NCI-H1105 treated with DMSO at 0.1 percent for 48 hours (cell line): ENCODE measurements at places on chromosomes 5 and 9.

GRCh38 chr9:135010921-135011320, 76.5 kb upstream of the OLFM1 start:
- DNase-seq, result peak; percentile 21

GRCh38 chr5:109354761-109355160, 55.0 kb downstream of the PJA2 start:
- DNase-seq, result no peak

- no peak for DNase-seq
Observed at GRCh38 chr9:129676287-129676686, 10.8 kb downstream of the PRRX2 start.

DNA sequence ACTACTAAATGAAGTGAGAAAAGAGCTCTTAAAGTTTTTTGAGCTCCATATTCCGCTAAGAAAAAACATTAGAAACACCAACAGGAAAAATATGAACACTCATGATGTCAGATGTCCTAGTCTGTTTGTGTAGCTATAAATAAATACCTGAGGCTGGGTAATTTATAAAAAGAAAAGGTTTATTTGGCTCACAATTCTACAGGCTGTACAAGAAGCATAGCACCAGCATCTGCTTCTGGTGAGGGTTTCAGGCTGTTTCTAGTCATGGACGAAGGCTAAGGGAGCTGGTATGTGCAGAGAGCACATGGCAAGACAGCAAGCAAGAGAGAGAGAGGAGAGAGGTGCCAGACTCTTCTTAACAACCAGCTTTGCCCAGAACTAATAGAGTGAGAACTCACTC, 186.2 kb downstream of the PLK2 start:
- DNase-seq, result no peak

- no peak for DNase-seq
Observed at GRCh38 chr9:125990793-125991220, 243.6 kb downstream of the PBX3 start.

DNA sequence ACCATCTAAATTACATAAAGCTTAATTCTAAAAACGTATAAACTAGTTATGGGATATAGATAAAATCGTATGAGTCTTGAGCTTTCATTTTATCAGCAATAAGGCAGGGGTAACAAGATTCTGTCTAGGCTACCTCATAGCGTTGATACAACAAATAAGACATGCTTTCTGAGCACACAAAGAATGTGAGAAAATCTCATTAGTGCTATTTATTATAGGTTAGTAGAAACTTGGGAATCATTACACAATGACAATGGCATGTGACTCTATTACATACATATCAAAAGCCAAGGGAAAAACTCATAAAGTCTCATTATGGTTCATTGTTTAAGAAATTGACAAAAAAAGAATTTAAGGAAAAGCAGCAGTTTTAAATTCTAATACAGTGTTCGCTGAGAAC, 448.6 kb downstream of the PLK2 start:
- DNase-seq, result no peak

GRCh38 chr5:43106290-43106638, 14.4 kb upstream of the ZNF131 start:
- DNase-seq, result no peak

DNA sequence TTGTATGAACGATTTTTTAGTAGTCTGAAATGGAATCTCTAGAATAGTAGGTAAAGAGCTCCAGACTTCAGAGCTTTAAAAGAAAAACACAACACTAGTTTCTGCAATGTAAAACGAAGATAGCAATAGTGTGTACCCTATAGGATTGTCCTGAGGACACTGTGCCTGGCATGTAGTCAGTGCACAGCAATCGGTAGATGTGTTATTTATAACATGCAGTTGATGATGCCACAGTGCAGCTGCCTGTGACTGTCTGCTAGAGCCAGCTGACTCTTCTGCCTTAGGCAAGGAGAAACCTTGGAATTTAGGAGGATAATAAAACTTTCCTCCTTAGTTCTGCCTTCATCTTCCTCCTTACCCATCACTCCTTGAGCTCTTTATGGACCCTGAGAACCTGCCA, 27.7 kb upstream of the TMOD1 start:
- no peak for DNase-seq

- DNase-seq, result peak; percentile 80
Observed at GRCh38 chr9:93224591-93224990, 40.7 kb downstream of the WNK2 start.

- DNase-seq, result no peak
Observed at GRCh38 chr9:93818827-93819472, 136.2 kb downstream of the BARX1 start.

- no peak for DNase-seq
Observed at GRCh38 chr9:137107312-137107921, 7.1 kb downstream of the DPP7 start.
